ENCODE measurements at places on chromosomes 7 and 10.
A peak's percentile ranks its signal among the peaks of the same experiment; 100 is the strongest.

GRCh38 chr10:95306318-95306650 is 15.5 kb upstream of the PDLIM1 start:
- no peak for DNase-seq

GRCh38 chr7:39946693-39947092 is 3.4 kb upstream of the CDK13 start:
- DNase-seq: no peak

DNA sequence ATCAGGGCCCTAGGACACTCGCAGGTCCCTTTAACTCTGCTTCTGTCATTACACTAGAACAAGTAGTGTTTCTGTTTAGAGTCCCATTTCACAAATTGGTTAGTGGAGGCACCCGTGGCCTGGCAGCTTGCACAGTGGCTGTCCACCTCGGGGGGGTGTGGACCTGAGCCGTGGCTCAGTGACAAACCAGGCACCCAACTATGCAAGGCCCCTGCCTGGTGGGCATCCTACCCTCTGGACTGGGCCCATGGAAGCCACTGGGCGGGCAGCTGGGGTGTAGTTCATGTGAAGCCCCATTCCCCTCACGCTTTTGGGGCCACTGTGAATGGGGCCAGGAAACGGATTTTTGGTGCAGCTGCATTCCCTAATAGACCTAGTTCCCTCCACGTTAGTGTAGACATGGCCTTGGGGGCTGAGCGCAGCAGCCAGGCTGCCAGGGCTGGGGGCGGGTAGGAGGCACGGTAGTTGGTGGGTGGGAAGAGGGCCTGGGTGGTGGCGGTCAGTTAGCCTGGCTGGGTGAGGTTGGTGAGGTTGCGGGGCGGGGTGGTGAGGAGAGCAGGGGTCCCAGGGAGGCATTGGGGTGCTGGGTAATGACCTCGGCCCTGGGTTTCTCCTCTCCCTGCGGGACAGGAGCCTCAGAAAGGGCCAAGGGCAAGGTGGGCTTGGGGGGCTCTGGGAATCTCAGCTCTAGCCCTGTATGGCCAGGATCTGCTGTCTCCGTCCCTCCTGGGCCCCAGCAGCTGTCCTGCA is 18.7 kb downstream of the ZNF316 start:
- no peak for DNase-seq

GRCh38 chr10:131656431-131656841 is 244.4 kb upstream of the PPP2R2D start:
- DNase-seq: no peak

DNA sequence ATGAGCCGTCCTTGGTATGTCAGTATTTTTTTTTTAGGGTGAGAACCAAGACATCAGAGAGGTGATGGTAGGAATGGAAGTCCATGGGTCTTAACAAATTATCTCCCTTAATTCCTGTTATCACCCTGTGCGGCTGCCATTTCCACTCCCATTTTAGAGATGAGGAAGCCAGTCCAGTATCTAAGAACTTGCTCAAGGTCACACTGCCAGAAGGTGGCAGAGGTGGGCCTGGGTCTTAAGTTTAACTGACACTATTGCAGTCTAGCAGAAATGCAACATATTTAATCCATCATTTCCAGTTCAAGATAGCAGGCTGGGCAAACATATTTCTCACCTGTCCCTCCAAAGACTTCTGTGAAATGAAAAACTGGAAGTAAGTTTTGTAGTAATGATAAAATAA is 108.3 kb downstream of the GLI3 start:
- DNase-seq: no peak

GRCh38 chr10:46556515-46557318 is at the start of gene GPRIN2:
TSS of gene GPRIN2 (minus strand) at chr10:46556658. CDS start at chr10:46550736, 5,922 bp downstream.
- no peak for DNase-seq

- peak; percentile 29 for DNase-seq
Measured at GRCh38 chr10:32055478-32056135, 618 bp downstream of the KIF5B start.

- DNase-seq: no peak
Measured at GRCh38 chr10:30000802-30001571, 58.4 kb downstream of the JCAD start.

DNA sequence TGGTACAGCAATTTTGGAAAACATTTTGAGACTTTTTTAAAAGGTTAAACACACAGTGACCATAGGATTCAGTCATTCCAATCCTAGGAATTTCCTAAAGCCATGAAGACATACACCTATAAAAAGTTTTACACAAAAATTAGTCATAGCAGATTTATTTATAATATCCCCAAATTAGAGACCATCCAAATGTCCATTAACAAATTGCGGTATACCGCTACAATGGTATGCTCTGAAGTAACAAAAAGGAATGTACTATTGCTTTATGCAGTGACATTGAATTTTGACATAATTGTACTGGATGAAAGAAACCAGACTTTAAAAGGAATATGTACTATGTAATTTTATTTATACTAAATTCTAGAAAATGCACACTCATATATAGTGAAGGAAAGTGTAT is 362.8 kb downstream of the HGF start:
- DNase-seq: no peak

GRCh38 chr10:114096864-114097263 is 53.2 kb downstream of the ADRB1 start:
- DNase-seq: no peak

DNA sequence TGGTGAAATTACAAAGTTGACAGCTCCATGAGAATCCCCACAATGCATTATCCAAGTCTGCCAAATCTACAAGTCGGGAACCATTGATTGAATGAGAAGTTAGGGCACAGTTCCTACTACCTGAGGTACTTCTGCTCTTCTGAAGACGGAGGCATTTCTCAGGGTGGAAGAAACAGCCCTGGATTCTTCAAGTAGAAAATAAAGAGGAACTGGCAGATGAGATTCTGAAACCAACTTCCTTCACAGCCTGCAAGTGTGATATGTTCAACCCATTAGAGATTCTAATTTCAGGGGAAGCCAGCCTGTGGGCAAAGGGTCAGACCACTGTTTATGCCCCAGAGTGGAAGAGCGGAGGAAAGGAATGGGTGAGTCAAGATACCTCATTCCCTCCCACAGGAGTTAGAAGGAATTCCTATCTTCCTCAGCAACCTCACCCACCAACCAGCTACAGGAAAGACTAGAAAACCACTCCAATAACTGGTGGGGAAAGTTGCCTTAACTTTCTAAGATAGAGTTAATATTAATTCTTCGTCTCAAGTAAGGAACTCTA is 50.5 kb upstream of the BMPER start:
- no peak for DNase-seq

DNA sequence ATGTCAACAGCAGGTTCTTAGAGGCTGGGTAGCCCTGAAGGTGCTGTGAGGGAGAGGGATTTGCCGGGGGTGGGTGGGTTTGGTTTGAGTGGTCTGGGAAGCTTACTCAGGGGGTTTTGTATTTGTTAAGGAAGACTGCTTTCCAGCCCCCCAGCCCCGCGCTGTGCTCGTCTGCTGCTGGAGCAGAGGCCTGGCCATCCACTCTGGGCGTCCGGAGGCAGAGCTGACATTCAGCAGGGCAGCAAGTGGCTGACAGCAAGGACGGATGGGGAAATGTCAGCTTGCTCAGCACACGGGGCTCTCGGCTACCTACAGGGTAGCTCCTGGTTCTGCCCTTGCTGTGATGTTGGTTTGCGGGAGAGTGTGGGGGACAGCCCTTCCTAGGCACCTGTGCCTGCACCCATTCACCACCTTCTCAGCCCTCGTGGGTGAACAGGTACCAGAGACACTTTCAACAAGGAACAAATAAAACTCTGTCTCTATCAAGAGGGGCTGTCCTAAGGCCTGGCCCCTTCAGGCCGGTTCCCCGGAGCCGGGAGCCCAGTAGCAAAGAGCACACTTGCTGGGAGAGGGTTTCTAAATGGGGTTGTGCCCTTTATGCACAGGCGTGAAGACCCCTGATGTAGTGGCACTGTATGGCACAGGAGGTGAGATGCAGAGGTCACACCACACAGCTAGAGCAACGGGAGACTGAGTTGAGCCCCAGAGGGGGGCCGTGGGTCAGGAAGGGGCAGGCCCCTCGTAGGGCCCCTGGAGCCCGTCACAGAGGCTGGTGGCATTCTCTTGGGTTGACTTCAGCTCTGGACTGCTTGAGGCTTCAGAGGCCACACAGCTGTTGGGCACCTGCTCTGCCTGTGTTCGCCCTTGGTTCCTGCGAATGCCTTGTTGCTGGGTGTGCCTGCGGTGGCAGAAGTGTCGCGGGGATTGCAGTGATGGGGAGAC is 72.2 kb upstream of the SHH start:
- no peak for DNase-seq

DNA sequence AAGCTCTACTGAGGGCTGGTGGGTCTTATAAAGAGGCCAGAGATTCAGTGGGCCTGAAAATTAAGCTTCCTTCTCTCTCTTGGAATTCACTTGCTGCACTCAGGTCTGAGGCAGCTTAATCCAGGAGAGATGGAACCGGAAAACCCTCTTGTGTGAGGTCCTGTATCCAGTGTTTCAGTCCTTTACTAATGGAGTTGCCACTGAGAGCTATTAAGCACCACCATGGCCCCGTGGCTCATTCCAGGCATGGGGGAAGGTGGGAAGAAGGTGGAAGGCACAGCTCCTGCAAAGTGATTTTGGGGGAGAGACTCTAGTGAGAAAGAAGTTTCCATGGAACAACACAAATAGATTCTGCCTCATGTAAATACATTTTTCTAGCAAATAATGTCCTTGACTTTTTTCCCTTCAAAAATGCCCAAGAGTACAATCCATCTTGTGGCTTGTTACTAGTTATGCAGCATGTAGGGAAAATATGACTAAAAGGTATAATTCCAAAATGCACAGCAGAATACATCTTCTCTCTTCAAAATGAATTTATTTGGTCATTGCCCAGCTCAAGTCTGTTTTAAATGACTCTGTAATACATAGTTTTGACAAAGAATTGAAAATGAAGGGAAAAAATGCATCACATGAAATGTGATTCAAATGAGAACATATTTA is 46.7 kb upstream of the FOXI2 start:
- no peak for DNase-seq
